Sigmoid colon (tissue), 7 donors: ENCODE measurements at places on chromosomes 2 and 18. TPM values are rescaled to one million over a fixed set of nuclear protein-coding genes. Genes with fewer than 3 reads are reported as not detected.
A peak's percentile ranks its signal among the peaks of the same experiment; 100 is the strongest.

- DNase-seq, result no peak
Measured at GRCh38 chr2:45458909-45459563, 152.0 kb downstream of the SRBD1 start.

- no peak for DNase-seq
Measured at GRCh38 chr18:23523429-23524212, 20.3 kb downstream of the RMC1 start.

- no peak for DNase-seq
Measured at GRCh38 chr18:69956057-69956456, 8.4 kb upstream of the CD226 start.

RESP18 gene
- not detected for polyA plus RNA-seq

DNA sequence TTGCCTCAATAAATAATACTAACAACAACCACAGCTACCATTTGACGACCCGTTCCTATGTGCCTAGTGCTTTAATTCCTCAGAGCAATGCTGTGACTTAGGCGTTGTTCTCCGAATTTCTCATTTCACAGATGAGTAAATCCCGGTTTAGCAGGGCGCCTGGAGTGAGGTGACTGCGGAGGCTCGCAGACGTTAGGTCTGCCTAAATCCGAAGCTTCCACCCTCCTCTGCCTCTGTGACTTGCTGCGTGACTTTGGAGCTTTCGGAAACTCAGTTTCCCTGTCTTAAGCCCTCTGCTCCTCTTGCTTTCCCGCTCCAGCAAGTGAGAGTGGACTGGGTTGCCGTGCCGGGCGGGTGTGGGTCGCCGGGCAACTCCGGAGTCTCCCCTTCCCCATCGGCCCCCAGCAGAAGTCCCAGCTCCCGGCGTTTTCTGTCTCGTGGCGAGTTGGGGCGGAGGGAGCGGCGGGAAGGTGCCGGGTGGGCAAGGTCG lies 711 bp upstream of the ATOH8 start:
- no peak for DNase-seq

KCTD1 gene
- polyA plus RNA-seq, result 3.4 TPM

- no peak for DNase-seq
Measured at GRCh38 chr2:74779587-74780135, 54.3 kb upstream of the HK2 start.

DNA sequence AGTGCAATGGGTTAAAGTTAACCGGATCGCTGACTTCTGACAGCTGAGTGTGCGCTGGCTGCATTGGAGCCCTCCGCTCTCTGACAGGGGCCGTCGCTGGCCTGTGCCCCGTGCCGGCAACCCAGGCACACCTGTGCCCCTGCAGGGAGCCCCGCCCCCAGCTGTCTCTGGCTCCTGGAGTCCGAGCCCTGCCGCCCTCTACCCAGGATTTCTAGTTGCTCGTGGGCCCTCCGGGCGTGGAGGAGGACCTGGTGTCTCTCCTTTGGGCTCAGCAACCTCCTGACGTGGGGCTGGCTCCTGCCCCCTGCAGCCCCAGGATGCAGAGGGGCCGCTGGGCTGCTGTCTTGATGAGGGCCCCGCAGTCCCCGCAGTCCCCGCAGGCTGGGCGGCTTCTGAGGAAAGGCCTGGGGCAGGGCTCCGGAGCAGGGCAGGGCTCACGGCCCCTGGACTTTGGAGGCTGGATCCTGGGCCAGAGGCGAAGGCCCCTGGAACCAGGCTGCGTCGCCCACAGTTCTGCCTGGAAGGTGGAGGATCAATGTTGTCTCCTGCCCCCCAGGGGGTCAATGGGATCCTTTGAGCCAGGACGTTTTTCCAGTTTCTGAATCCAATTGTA lies 172.8 kb downstream of the RNF144A start:
- no peak for DNase-seq

- DNase-seq, result no peak
Measured at GRCh38 chr2:64204703-64205102, 60.5 kb upstream of the PELI1 start.

DNA sequence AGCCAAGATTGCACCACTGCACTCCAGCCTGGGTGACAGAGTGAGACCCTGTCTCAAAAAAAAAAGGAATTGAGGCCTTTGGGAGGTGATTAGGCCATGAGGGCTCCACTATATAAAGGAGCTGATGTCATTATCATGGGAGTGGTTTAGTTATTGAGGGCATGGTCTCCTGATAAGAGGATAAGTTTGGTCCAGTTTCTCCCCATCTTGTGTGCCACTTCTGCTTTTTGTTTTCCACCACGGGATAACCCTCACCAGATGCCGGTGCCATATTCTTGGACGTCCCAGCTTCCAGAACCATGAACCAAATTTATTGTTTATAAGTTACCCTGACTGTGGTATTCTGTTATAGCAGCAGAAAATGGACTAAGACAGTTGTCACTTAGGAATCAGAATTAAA lies 125.8 kb downstream of the C1D start:
- no peak for DNase-seq

DNA sequence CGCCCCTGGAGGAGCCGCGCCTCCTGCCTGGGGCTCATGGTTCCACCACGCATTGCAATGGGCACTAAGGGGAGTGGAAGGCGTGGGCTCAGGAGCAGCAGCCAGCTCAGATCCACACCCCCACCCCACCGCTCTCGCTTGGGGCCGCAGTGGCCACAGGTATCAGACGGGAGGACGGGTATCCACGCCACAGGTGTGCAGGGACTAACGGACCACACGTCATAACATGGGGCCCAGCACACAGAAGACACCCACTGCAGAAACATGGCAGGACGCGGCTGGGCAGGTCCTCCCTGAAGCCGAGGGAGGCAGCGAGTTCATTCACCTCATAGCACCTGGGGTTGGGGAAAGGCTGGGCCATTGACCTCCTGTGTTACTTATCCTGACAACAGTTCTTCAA lies 13.0 kb downstream of the HDAC4 start:
- no peak for DNase-seq

DNA sequence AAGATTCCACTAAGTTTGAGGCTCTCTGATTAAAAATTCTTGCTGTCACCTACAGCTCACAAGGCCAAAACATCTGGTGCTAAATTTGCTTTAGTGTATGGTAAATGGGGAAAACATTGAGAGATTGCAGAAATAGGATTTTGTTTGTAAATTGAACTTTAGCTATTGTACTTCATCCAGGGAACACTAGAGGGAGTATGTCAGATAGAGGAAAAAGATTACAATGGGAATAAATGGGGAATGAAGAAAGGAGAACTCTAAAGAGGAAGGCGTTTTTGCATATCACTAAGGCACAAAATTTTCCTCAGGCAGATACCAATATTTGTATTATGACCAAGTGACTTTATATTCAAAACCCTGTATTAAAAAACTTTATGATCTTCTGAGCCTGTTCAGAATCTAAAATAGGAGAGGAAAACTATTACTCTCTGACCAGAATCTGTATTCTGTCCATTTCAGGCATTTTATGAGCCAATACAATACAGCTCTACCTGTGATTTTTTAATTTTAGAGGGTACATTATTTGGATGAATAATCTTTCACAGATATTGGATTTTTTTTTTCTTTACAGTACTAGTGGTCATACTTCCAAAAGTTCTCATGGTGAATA lies 52.3 kb upstream of the ITGB6 start:
- DNase-seq, result no peak

- no peak for DNase-seq
Measured at GRCh38 chr18:1017227-1018058, 112.8 kb downstream of the ADCYAP1 start.

M1AP gene
- polyA plus RNA-seq, result 0.31 TPM

DNA sequence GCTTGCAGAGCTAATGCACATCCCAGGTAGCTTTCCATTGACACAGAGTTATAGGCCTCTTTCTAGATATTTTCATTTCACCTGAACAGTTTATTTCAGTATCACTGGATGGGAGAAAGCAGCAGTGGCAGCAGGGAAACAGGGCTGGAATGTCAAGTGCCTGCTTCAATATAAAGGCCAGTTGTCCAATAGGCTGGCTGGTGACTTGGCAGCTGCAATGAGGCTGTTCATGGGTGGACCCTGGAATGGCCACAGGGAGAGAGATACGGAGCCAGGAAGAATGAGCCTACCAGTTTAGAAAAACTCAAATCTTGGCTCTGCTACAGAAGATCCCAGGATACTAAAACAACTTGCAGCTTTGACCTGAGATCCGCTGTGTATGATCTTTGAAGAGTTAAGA lies 185.0 kb downstream of the BCL11A start:
- no peak for DNase-seq

- no peak for DNase-seq
Measured at GRCh38 chr2:24076849-24077534, 866 bp upstream of the SF3B6 start.

GRCh38 chr2:43224571-43225092 lies 1.8 kb downstream of the ZFP36L2 start:
- peak; percentile 74 for DNase-seq

- DNase-seq, result no peak
Measured at GRCh38 chr2:237139123-237139675, 53.5 kb downstream of the COPS8 start.

GRCh38 chr18:52156166-52156565 lies 183.8 kb upstream of the DCC start:
- no peak for DNase-seq

LIPG gene
- polyA plus RNA-seq, result 2.3 TPM

DNA sequence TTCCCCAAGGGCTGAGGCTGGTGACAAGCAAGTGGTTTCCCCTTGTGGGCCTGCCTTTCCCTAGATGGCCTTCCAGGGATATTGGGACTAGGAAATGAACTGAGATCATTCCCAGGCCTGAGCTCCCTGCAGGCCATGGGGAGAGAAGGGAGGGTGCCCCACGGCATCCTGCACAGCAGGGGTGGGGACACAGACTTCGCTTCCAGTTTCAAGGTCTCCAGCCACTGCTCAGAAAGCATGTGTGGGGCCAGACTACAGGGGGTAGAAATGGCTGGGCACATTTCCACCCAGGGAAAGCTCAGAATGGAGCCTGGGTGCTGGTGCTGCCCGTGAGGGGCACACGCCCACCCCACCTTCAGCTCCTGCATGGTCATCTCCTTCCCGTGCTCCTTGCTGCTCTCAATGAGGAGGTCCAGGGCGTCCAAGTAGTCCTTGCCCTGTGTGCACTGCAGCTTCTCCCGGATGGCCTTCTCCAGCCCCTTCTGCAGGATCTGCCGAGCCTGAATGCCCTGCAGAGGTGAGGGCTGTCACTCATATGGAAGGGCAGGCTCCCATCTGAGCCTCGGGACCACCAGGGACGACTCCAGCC lies 13.2 kb downstream of the CYP26B1 start:
- peak; percentile 50 for DNase-seq

- no peak for DNase-seq
Measured at GRCh38 chr2:145764631-145765030, 1244.7 kb upstream of the ZEB2 start.

GRCh38 chr18:74597034-74597661 lies 522 bp upstream of the ZNF407 start:
- DNase-seq, result peak; percentile 87

- no peak for DNase-seq
Measured at GRCh38 chr2:188811522-188811921, 162.7 kb upstream of the COL3A1 start.

- no peak for DNase-seq
Measured at GRCh38 chr2:238865015-238865719, 17.3 kb downstream of the TWIST2 start.

- no peak for DNase-seq
Measured at GRCh38 chr2:104312684-104313083, 541.2 kb upstream of the POU3F3 start.

GULP1 gene
- polyA plus RNA-seq, result 3.5 TPM

DNA sequence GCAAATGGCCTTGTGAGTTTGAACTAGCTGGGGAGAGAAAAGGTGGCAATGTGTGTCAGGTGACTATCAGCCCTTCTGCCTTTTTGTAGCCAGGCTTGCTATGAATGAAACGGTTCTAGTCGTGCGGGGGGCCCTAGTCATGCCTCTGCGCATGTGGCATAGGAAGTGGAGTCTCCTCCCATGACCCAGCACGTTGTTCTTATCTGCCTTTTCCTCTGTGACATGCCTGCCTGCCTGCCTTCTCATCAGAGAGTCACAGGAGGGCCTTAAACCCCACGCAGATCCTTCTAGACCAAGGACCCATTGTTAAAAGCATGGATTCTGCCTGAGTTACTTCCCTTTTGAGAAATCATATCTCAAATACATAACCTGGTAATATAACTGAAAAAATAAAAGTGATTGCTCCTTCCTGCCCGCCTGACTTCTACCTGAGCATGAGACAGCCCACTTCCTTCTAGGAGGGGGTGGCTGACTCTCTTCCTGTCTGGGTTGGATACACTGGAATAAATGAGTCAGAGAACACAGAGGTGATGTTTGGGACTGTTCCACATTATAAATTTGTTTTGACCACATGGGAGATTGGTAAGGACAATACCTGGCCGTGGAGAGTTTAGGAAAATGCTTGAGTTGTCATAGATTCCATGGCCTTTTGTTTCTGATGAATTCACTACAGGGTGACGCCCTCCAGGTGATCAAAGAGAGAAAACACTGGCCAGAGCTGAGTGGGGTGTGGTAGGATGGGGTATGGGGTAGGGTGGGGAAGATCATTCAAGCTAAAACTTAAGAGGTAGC lies 49.8 kb downstream of the FBLN7 start:
- no peak for DNase-seq

DNA sequence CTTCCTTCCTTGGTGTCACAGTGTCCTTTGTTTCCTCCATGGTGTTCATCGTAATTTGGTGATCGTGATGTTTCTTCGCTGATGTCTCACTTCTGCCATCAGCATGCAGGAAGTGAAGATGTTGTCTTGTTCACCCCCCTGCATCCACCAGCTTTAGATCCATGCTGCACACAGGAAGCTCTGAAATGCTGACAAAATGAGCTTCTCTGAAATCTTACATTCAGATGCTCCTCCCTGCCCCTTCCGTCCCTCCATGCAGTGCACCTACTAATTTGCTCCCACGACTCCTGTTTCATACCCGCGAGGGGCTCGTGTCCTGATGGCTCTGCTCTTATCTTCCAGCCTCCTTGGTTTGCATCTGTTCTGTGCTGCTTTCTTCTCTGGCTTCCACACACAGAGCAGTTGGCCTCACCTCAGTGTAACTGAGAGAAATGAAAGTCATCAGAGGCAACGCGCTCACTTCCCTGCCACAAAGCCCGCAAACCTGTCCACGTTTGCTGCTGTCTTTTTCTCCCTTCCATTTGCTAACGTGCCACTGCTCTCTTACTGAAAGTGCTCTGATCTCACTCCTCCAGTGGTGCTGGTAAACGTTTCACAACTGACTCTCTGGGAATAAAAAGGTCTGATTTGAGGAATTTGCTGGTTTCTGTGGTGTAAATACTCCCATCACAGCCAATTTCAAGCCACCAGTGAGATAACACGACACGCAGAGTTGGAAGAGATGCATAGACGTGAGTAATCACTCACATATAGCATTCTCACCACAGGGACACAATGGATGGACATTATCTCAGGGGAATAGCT lies 41.0 kb upstream of the MGAT4A start:
- DNase-seq, result no peak

DNA sequence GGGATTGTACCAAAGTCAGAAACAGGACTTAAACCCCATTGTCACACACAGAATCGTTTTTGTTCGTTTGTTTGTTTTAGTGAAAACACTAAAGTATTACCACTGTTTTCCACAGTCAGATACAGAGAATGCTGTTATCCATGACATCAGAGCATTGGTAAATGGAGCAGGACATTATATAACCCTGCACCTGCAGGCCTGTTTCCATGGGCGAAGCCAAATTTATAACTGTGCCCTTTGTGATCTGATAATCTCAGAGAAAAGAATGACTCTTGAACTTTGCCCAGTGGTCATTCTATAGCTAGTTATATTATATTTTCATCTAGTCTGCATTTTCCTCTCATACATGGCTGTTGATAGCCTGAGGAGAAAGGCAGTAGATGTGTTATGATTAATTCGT lies 217.6 kb downstream of the TMEM182 start:
- DNase-seq, result no peak
